ENCODE measurements at places on chromosomes 7 and 10.
A peak's percentile ranks its signal among the peaks of the same experiment; 100 is the strongest.

GRCh38 chr7:11848251-11848650 is 16.3 kb upstream of the THSD7A start:
- DNase-seq, result no peak

DNA sequence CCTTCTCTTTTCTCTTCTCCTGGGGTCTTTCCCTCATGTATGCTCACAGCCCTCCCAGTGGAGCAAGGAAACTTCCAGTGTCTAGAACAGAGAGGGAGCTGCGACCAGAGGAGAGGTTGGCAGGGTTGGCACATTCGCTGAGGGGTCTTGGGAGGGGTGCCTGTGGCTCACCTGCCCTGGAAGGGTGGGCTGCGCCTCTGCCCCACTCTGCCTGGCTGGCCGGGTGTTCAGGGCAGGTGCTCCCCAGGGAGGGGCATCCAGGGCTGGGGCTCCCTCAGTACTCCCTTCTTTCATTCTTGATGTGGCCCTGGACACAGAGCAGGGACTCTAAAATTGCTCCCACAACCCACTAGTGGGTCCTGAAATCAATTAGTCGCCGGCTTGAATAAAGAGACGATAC is 16.9 kb downstream of the SHH start:
- DNase-seq, result no peak

DNA sequence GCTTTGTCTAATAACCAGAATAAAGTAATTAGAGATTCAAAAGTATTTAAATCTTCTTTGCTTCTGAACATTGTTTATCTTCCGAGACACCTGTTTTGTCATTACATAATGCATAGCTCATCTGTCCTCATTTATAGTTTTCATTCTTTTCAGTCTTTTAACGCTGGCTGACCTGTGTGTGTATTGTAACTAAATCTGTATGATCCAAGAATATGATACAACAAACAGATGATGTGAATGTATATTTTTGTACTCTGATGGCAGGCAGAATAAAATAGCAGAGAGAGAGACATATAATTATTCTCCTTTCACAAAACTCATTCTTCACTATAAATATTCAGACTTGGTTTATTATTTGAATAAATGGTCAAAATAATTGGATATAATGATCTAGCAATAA is 80.6 kb downstream of the ORC5 start:
- peak; percentile 79 for DNase-seq

GRCh38 chr10:34780818-34781380 is 34.2 kb downstream of the PARD3 start:
- DNase-seq, result no peak

- DNase-seq, result no peak
Observed at GRCh38 chr7:27392477-27392876, 149.9 kb downstream of the EVX1 start.

- no peak for DNase-seq
Observed at GRCh38 chr7:111145472-111145871, 54.5 kb downstream of the LRRN3 start.

GRCh38 chr10:60883187-60883586 is 60.8 kb downstream of the RHOBTB1 start:
- DNase-seq, result no peak

DNA sequence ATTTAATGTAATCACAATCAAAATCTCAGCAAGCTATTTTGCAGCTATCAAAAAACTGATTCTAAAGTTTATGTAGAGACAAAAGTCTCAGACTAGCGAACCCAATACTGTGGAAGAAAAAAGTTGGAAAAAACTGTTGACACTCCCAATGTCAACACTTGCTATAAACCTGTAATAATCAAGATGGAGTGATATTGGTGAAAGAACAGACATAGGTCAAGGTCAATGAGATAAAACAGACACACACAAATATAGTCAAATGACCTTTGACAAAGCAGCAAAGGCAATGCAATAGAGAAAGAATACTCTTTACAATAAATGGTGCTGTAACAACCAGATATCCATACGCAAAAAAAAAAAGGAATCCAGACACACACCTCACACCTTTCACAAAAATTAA is 84.5 kb downstream of the ATE1 start:
- no peak for DNase-seq

DNA sequence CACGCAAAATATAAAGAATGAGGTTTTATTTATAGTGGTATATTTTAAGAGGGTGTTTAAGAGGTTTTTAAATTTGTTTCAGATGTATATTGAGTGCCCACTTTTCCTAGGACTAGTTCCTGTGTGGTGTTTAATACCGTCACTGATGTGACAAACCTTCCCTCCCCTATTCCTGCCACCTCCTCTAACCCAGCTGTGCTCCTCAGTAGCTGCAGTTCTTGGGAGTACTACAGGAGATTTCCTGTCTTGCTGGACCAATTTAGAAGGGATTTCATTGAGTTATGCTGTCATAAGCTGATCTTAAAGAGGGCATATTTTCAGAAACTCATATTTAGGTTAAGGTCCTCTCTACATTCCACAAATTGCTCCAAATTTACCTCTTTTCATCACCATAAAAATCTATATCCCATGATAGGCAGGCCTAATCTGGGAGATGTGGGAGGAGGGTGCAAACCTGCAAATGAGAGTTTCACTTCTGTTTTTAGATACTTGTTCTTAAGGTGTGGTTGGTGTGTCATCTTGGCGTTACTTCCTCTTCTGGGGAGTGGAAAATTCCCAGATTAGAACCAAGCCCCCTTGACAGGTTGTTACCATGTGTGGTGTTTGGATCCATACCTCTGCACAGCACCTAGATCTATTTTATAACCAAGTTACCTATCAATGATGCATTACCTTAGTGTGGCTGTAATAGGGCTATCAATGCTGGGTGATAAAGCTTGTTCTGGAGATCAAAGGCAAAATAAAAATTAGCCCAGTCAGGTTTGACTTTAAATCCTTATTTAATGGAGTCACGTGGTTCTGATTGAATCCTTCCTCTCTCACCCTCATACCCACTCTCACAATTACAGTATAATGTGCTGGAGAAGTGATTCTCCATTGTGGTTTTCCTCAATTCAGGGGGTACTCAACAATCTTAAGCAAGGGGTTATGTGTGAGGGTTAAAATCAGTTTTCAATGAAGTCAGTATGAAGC is 141.1 kb downstream of the CDK14 start:
- DNase-seq, result no peak

DNA sequence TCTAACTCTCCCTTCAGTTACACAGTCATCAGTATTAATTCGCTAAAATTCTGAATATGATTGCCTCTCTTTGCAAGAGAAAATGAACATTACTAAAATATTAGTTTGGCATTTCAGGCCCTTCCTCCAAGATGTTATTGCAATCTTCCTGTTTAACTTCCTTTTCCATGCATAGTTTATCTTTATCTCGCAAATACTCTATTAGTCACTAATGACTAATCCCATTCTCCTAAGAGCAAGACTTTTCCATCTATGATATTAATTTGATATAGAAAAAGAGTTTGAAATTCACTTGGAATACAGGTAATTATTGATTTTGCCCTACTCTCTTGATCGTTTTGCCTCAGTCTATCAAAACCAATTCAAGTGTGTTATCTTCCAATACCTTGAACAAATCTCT is 41.8 kb upstream of the SEMA3A start:
- DNase-seq, result no peak

GRCh38 chr10:35706959-35707358 is 64.9 kb upstream of the FZD8 start:
- no peak for DNase-seq

- DNase-seq, result no peak
Observed at GRCh38 chr10:63702092-63702491, 180.9 kb downstream of the REEP3 start.

GRCh38 chr7:131325179-131325840 is 2.4 kb upstream of the MKLN1 start:
- DNase-seq, result no peak

DNA sequence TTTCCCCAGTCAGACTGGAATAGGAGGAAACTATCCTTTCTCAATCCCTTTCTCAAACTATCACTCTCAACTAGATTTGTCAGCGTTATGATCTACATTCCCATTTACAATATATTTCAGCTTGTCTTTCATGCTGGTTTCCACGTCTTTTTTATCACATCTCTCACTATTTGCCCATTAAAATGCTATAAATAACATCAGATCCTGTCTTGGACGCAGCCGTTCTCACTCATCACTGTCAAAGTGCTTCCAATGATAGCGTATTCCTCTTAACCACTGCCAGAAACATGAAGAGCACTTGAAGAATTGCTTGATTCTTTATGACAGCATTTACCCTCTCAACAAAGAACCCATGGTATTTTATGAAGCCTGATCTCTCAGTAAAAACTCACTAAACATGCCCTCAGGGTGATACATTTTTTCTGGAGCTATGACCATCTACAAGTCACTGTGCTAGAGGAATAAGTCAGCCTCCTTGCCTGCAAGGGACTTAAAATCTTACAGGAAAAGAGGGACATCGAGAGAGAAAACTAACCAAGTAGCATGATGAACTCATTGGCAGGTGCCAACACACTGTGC is 205.6 kb upstream of the PFKP start:
- no peak for DNase-seq

- DNase-seq, result no peak
Observed at GRCh38 chr10:122348935-122349361, 25.6 kb upstream of the PLEKHA1 start.
